ENCODE measurements at places on chromosomes 6 and 20. TPM values are rescaled to one million over a fixed set of nuclear protein-coding genes. Genes with fewer than 3 reads are reported as not detected.

DNA sequence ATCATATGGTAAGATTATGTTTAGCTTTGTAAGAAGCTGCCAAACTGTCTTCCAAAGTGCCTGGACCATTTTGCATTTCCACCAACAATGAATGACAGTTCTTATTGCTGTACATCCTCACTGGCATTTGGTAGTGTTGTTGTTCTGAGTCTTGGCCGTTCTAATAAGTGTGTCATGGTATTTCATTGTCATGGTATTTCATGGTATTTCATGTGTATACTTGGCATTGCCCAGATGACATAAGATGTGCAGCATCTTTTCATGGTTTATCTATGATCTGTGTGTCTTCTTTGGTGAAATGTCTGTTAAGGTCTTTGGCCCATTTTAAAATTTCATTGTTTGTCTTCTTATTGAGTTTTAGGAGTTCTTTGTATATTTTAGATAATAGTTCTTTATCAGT is 224.4 kb downstream of the BCAS1 start:
- peaks cover 13% of the 10 kb centered on the region for H3K4me1 ChIP-seq
- no peak for DNase-seq
- H3K27me3 ChIP-seq: no peaks in the 10 kb centered on the region
- no peak overlapping the region for H3K27ac ChIP-seq
- no peak overlapping the region for H3K4me3 ChIP-seq

- H3K36me3 ChIP-seq: no peaks in the 10 kb centered on the region
- no peaks in the 10 kb centered on the region for H3K4me1 ChIP-seq
- no peak overlapping the region for H3K27ac ChIP-seq
- H3K27me3 ChIP-seq: no peaks in the 10 kb centered on the region
- no peak for DNase-seq
These were observed 350.3 kb upstream of the KCNQ5 start for GRCh38 chr6:72271531-72271930.

GRCh38 chr6:41286544-41287346 is at the start of gene TREM1:
TSS of gene TREM1 (minus strand) at chr6:41286682. CDS start at chr6:41286655, 27 bp downstream.
- H3K27ac ChIP-seq: peak within 1 kb of the TSS; percentile 77
- H3K36me3 ChIP-seq: no peaks in the 10 kb centered on the region
- DNase-seq: peak; percentile 79
- H3K27me3 ChIP-seq: no peaks in the 10 kb centered on the region
- H3K4me3 ChIP-seq: peak within 1 kb of the TSS; percentile 39

DNA sequence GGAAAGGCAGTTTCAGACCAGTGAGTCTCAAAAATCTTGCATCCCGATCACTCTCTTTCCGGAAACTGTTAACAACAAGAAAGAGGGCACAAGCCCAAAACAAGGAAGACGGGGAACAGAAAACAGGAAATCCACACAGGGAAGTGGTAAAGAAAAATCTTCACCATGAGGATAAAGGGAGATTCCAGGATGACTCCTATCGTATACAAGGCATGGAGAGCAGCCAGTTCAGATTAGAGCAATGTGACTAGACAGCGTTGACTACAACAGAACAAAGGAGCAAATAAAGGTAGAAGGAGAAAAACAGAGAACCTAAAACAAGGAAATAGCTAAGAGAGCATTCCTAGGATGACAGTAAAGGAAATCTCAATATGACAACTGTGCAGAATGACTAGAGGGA is 26.5 kb downstream of the VNN1 start:
- no peak overlapping the region for H3K27ac ChIP-seq
- H3K36me3 ChIP-seq: no peaks in the 10 kb centered on the region
- no peaks in the 10 kb centered on the region for H3K4me1 ChIP-seq
- DNase-seq: no peak

DNA sequence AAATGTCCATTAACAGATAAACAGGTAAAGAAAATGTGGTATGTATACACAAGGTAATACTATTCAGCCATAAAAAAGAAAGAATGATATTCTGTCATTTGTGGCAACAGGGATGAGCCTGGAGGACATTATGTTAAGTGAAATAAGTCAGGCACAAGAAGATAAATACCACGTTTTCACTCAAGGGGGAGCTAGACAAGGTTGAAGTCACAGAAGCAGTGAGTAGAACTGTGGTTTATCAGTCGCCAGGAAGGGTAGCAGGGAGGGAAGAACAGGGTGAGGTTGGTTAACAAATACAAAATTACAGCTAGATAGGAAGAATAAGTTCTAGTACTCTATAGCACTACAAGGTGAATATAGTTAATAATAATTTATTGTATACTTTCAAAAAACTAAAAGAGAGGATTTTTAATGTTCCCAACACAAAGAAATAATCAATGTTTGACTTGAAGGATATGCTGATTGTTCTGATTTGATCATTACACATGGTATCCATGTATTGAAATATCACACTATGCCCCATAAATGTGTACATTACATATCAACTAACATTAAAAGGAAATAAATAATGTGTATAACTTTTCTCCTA is 21.1 kb downstream of the RTN4IP1 start:
- no peaks in the 10 kb centered on the region for H3K36me3 ChIP-seq
- H3K27me3 ChIP-seq: no peaks in the 10 kb centered on the region
- no peak for DNase-seq

- no peaks in the 10 kb centered on the region for H3K27me3 ChIP-seq
- no peaks in the 10 kb centered on the region for H3K4me1 ChIP-seq
- DNase-seq: no peak
- H3K27ac ChIP-seq: no peak overlapping the region
- no peaks in the 10 kb centered on the region for H3K36me3 ChIP-seq
These were observed 168.7 kb upstream of the RSPO3 start for GRCh38 chr6:126949786-126950185.

GRCh38 chr20:49278818-49279676 is 1.2 kb upstream of the ZNFX1 start:
- peaks cover 68% of the 10 kb centered on the region for H3K4me1 ChIP-seq
- H3K27ac ChIP-seq: peak overlapping the region; percentile 93
- peak overlapping the region; percentile 91 for H3K4me3 ChIP-seq
- H3K36me3 ChIP-seq: peaks cover 64% of the 10 kb centered on the region
- DNase-seq: peak; percentile 54
- H3K27me3 ChIP-seq: no peaks in the 10 kb centered on the region

DNA sequence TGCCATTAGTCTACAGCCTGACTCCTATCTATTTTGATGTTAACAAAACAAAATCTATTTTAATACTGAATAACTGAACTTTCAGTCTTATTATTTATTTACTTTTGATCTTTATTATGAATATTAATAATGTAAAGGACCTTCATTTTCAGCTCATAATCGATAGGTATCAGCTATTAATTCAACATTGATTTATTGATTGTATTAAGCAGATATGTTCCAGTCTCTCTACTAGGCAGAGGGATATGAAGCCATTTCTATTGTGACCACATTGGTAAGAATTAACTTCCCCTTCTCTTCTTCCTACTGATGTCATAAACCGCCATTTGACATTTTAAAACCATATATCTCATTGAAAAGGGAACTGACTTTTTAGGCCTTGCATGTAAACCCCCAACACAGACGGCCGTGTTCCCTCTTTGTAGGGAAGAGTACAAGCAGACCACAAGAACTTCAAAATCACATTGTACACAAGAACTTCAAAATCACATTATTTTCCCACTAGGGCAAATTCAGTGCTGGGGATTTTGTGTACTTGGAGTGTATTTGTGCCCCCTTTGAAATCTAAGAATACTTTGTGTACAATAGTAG is 69.5 kb upstream of the FABP7 start:
- H3K27ac ChIP-seq: no peak overlapping the region
- no peaks in the 10 kb centered on the region for H3K36me3 ChIP-seq
- H3K4me1 ChIP-seq: no peaks in the 10 kb centered on the region
- DNase-seq: peak; percentile 48
- H3K27me3 ChIP-seq: no peaks in the 10 kb centered on the region

DNA sequence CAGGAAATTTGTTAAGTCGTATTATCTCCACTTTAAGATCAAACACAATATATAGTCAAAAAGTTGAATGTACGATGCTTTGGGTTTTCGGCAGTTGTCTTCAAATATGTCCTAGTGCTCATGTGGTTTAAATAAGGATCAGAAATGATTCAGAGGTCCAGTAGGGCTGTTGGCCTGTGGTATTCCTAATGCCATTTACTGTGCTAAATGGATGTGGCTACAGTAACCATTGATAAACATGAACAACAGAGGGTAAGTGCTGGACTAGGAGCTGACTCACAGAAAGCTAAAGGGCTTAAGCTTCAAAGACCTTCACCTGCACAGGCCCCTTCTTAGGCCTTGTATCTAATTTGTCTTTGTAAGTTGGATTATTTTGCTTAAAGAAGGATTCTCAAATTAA is 80.5 kb upstream of the TPD52L1 start:
- H3K27ac ChIP-seq: no peak overlapping the region
- no peaks in the 10 kb centered on the region for H3K4me1 ChIP-seq
- DNase-seq: no peak
- no peaks in the 10 kb centered on the region for H3K27me3 ChIP-seq
- H3K36me3 ChIP-seq: peaks cover 17% of the 10 kb centered on the region

GRCh38 chr6:2482773-2483172 is 237.4 kb upstream of the GMDS start:
- no peaks in the 10 kb centered on the region for H3K27me3 ChIP-seq
- no peaks in the 10 kb centered on the region for H3K36me3 ChIP-seq
- no peak overlapping the region for H3K27ac ChIP-seq
- no peak overlapping the region for H3K4me3 ChIP-seq

- no peaks in the 10 kb centered on the region for H3K4me1 ChIP-seq
- H3K36me3 ChIP-seq: peaks cover 12% of the 10 kb centered on the region
- no peak for DNase-seq
- no peak overlapping the region for H3K4me3 ChIP-seq
- H3K27ac ChIP-seq: no peak overlapping the region
- H3K27me3 ChIP-seq: no peaks in the 10 kb centered on the region
These were observed 10.4 kb upstream of the TDRD6 start for GRCh38 chr6:46677314-46677654.

- no peaks in the 10 kb centered on the region for H3K27me3 ChIP-seq
- no peak for DNase-seq
- no peaks in the 10 kb centered on the region for H3K4me1 ChIP-seq
- no peak overlapping the region for H3K4me3 ChIP-seq
- no peak overlapping the region for H3K27ac ChIP-seq
- H3K36me3 ChIP-seq: no peaks in the 10 kb centered on the region
These were observed 638.5 kb downstream of the EPM2A start for GRCh38 chr6:145096846-145097245.

DNA sequence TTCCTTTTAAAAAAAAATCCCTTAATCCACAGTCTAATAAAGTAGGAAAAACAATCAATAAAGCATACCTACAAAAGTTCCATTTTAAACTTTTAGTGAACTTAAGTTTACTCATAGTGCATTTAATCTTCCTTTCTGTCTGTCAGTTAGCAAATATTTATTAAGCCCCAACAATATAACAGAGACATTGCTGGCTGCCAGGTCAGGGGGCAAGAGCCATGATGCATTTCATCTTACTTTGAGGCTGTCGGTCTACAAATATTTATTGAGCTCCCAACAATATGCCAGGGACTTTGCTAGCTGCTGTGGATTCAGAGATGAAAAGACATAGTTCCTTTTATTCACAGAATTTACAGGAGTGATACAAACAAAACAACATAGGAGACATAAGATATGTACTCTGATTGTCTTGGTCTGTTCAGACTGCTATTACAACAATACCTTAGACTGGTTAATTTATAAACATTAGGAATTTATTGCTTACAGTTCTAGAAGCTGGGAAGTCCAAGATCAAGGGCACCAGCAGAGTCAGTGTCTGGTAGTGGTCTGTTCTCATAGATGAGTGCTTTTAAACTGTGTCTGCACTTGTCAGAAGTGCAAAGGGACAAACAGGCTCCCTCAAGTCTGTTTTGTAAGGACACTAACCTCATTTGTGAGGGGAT is 118.6 kb downstream of the PLCB1 start:
- H3K36me3 ChIP-seq: no peaks in the 10 kb centered on the region
- H3K4me3 ChIP-seq: no peak overlapping the region
- no peaks in the 10 kb centered on the region for H3K27me3 ChIP-seq
- no peak for DNase-seq
- H3K4me1 ChIP-seq: no peaks in the 10 kb centered on the region

- H3K4me1 ChIP-seq: no peaks in the 10 kb centered on the region
- H3K36me3 ChIP-seq: no peaks in the 10 kb centered on the region
- no peak overlapping the region for H3K27ac ChIP-seq
- H3K27me3 ChIP-seq: no peaks in the 10 kb centered on the region
These were observed 646.3 kb downstream of the UTRN start for GRCh38 chr6:144931172-144932035.

- no peaks in the 10 kb centered on the region for H3K27me3 ChIP-seq
- no peak overlapping the region for H3K27ac ChIP-seq
- H3K4me1 ChIP-seq: no peaks in the 10 kb centered on the region
- H3K4me3 ChIP-seq: no peak overlapping the region
- no peaks in the 10 kb centered on the region for H3K36me3 ChIP-seq
These were observed 48.1 kb downstream of the PRL start for GRCh38 chr6:22248513-22249308.

GRCh38 chr20:10478205-10478604 is 43.1 kb downstream of the SLX4IP start:
- H3K36me3 ChIP-seq: no peaks in the 10 kb centered on the region
- DNase-seq: no peak
- no peak overlapping the region for H3K27ac ChIP-seq
- peaks cover 18% of the 10 kb centered on the region for H3K4me1 ChIP-seq
- no peak overlapping the region for H3K4me3 ChIP-seq

DNA sequence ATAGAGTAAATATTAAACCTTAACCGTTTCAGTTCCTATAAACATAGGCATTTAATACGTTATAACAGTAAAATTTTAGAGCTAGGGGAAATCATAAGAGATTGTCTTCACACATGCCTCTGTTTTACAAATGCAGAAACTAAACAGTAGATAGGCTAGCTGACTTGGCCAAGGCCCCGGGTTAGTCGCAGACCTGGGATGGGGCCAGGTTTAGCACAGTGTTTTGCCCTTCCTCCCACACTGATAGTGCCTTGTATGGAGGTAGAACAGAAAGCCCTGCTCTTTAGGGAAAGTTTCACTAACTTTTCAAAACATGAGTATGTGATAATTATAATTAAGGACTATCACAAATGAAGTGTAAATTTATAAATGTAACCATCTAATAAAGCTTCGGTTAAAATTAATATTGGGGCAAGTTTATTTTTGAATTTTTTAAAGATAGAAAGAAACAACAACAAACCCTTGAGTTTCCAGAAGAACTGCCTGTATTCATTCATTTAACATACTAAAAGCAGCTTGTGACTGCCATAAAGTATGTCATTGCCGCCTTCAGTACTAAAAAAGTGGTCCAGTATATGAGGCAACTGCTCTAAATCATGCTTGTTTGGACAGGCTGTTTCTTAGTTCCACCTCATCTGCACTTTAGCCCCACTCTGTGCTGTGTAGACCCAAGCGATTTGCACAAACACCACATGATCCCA is 62.5 kb upstream of the LOC128125822 start:
- H3K27me3 ChIP-seq: no peaks in the 10 kb centered on the region
- H3K27ac ChIP-seq: no peak overlapping the region
- no peaks in the 10 kb centered on the region for H3K4me1 ChIP-seq
- no peak overlapping the region for H3K4me3 ChIP-seq
- no peaks in the 10 kb centered on the region for H3K36me3 ChIP-seq

The PM20D2 gene
- 8.1 TPM for total RNA-seq

The CLDN20 gene
- not detected for total RNA-seq

The PRICKLE4 gene
- total RNA-seq: 12.1 TPM

The KCTD20 gene
- total RNA-seq: 37.2 TPM

The CLPSL1 gene
- not detected for total RNA-seq

The PRND gene
- not detected for total RNA-seq

The ADAM33 gene
- total RNA-seq: 11.7 TPM

The RBM24 gene
- 1.2 TPM for total RNA-seq

The PPIL1 gene
- total RNA-seq: 14.4 TPM

Data from lower lobe of right lung (tissue), 2 donors.